ENCODE measurements at places on chromosomes 6 and 20.

DNA sequence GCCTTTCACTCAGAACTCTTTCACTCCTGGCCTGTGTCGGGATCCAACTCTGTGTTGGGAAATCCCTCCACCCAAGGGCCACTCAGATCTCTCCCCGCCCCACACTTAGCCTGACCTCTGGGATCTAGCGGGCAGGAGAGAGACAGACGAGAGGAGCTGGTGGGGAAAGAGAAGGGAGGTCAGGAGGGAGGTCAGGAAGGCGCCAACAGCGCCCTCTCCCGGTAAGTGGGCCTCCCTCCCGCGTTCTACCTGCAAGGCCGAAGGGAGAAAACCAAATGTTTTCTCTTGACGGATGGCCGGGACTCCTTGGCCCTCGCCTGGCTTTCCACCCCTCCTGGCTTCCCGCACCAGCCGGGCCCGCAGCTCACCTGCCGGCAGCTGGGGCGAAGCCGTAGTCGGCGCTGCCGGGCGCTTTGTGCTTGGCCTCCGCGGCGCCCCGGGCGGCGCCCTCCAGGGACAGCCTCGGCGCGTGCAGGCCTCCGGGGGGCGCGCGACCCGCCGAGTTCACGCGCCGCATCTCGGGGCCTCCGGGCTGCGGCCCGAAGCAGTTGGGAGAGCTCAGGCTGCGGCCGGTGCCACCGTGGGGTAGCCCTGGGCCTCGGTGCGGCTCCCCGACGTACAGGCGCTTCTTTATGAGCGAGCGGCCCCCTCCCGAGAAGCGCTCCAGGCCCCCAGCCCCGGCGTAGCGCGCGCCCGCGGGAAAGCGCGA lies 38.2 kb downstream of the C6orf132 start:
- no peak overlapping the region for H3K27ac ChIP-seq
- H3K4me3 ChIP-seq = no peak overlapping the region
- H3K36me3 ChIP-seq = no peaks in the 10 kb centered on the region
- H3K27me3 ChIP-seq = no peaks in the 10 kb centered on the region
- no peaks in the 10 kb centered on the region for H3K4me1 ChIP-seq

DNA sequence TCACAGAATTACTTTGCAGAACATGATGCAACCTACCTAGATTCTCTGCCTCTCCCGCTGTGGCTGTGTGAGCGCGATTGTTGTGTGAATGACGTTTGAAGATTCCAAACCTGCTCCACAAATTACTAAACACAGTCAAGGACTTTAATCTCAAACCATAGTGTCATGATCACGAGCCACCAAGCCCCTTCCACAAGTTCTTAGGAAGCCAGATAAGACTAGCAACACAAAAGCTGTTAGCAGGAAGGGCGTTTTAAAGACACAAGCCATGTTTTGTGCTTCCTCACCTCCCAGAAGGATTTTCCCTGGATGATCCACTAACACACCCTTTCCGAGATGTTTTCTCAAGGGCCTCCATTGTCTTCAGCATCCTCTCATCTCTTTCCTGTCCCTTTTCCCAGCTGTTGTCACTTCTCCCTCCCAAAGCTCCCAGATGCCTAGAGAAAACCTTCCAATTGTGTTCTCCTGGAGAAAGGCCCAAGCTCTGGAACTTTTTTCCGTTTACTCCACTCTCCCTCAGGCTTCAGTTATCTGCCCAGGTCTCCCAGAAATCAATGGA lies 12.8 kb downstream of the OPN5 start:
- no peaks in the 10 kb centered on the region for H3K36me3 ChIP-seq
- H3K4me1 ChIP-seq = no peaks in the 10 kb centered on the region
- H3K4me3 ChIP-seq = no peak overlapping the region
- DNase-seq = no peak
- no peak overlapping the region for H3K27ac ChIP-seq

GRCh38 chr20:6708010-6708409 lies 59.5 kb upstream of the BMP2 start:
- H3K36me3 ChIP-seq = no peaks in the 10 kb centered on the region
- H3K27me3 ChIP-seq = no peaks in the 10 kb centered on the region
- no peaks in the 10 kb centered on the region for H3K4me1 ChIP-seq
- DNase-seq = peak; percentile 86

GRCh38 chr6:119166024-119166784 lies 87.7 kb upstream of the FAM184A start:
- no peaks in the 10 kb centered on the region for H3K36me3 ChIP-seq
- H3K27me3 ChIP-seq = no peaks in the 10 kb centered on the region
- DNase-seq = no peak
- H3K4me1 ChIP-seq = no peaks in the 10 kb centered on the region
- no peak overlapping the region for H3K4me3 ChIP-seq

DNA sequence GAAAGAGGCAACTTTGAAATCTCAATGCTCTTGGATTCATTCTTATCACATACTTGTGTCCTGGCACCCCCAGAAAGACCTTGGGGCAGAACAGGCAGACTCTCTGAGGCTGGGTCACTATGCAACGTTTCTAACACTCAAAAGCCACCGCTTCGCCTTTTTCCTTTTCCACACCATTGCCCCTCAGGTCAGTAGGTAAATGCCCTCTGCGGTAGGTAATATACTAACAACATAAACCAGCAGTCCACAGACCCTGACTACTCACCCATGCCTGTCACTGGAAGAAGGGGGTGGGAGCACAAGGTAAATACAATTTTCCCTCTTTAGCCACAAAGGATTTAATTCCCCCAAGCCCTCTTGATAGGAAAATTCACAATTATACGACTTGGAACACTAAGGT lies 6.5 kb upstream of the SPTLC3 start:
- DNase-seq = peak; percentile 68
- no peak overlapping the region for H3K27ac ChIP-seq
- no peaks in the 10 kb centered on the region for H3K27me3 ChIP-seq
- no peak overlapping the region for H3K4me3 ChIP-seq

DNA sequence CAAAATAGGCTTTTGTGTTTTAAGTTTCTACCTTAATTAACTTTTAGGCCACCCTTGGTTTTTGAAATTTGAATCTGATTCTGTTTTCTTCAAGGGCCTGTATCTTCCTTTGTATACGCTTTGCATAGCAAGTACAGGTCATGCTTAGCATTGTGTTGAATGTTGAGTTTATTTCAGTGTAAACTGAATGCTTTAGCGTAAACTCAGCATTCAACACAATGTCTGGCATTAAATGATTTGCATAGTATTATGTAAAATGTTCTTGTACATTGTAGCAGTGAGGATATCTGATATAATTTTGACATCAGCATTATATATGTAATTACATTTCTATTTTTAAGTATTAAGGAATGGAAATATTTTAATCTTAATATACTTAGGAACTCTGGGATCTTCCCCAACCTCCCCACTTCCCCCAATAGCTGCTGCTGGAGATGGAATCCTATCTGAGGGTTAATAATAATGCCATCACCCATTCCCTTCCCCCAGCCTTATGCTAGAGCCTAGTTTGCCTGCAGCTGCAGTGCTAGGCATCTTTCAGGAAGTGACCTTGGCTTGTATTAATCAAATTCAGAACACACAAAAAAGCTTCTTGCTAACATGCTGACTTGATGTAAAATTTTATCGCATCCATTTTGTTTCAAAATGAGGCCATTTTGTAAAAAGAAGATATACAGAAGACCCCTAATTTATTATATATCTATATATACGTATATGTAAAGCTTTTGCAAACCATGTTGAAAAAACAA lies 73.1 kb downstream of the NCOA3 start:
- H3K27me3 ChIP-seq = no peaks in the 10 kb centered on the region
- H3K4me3 ChIP-seq = no peak overlapping the region
- H3K36me3 ChIP-seq = no peaks in the 10 kb centered on the region
- DNase-seq = no peak
- H3K4me1 ChIP-seq = peaks cover 33% of the 10 kb centered on the region

- H3K36me3 ChIP-seq = no peaks in the 10 kb centered on the region
- H3K4me1 ChIP-seq = no peaks in the 10 kb centered on the region
- H3K4me3 ChIP-seq = peak overlapping the region; percentile 40
- peak overlapping the region; percentile 85 for H3K27ac ChIP-seq
- H3K27me3 ChIP-seq = no peaks in the 10 kb centered on the region
Measured at GRCh38 chr6:35730745-35731413, 6.0 kb upstream of the ARMC12 start.

DNA sequence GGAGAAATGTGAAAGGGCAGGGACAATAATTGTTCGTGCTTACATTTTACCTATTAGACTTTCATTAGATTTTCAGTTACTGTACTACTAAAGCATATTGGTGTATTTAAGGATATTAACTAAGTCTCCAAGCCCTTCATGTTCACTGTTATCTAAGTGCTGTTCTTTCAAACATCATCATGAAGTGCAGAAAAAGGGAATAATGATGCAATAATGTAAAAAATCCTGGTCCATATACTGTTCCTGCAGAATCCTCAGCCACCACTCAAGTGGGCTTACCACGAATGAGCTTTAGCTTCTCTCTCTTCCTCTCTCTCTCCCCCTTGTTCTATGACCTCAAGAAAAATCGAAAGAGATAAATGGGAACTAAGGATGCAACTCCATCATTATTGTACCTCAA lies 600.7 kb downstream of the UTRN start:
- H3K4me3 ChIP-seq = no peak overlapping the region
- H3K27ac ChIP-seq = no peak overlapping the region
- H3K27me3 ChIP-seq = no peaks in the 10 kb centered on the region
- DNase-seq = no peak

GRCh38 chr20:5626603-5627002 lies 123.6 kb upstream of the SHLD1 start:
- no peaks in the 10 kb centered on the region for H3K36me3 ChIP-seq
- H3K4me3 ChIP-seq = no peak overlapping the region
- no peak overlapping the region for H3K27ac ChIP-seq

DNA sequence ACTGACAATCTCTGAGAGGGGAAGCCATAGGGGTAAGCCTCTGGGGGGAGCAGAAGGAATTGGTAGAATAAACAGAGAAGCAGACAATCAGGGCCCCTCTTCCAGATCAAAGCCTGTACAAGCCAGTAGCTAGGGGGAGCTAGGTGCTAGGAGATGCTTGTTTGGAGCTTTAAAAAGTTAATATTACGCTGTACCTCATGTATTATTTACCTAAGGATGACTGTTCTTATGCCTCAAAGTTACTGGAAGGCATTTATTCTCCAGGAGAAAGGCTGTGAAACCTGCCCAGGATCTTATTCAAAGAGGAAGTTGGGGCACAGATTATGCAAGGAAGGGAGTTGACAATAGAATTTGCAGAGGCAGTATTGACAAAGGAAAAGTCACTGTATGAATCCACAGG lies 111.8 kb upstream of the SLC35F1 start:
- H3K27ac ChIP-seq = no peak overlapping the region
- H3K36me3 ChIP-seq = no peaks in the 10 kb centered on the region
- no peaks in the 10 kb centered on the region for H3K27me3 ChIP-seq

GRCh38 chr20:3890398-3890751 lies 1.2 kb downstream of the PANK2 start:
- H3K4me3 ChIP-seq = peak overlapping the region; percentile 84
- no peak for DNase-seq
- peak overlapping the region; percentile 89 for H3K27ac ChIP-seq
- no peaks in the 10 kb centered on the region for H3K36me3 ChIP-seq
- H3K27me3 ChIP-seq = no peaks in the 10 kb centered on the region

DNA sequence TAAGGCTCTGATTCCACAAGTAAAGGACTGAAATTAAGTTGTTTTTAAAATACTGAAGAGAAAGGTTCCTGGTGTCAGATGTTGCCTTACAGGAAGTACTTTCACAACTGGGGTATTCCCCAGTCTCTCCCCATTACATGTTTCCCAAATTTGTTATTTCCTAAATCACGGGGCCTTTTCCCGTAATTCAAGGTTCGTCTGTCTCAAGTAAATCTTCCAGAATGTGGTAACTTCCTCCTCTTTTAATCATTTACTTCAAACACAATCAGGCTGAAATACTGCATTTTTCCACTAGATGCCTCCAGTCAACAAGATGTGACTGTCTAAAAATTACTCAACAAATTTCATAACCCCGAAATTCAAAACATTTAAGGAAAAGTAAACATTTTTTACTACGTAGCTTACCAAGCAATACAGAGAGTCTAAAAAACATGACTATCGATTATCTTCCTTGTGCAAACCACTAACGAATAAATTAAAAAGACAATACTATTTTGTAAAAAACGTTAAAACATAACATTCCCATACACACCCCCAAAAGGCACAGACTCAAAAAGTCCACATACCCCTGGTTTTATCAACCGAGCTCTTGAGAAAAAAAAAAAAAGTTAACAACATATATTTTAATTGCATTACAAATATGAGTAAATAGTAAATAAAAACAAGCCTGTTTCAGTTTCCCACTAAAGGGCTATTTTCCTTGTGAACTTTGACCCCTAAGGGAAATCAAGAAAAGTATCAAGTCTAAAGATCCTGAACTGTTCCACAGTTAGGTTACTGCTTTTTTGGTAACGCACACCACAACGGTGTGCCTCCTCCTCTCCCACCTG lies 1.7 kb downstream of the SOD2 start:
- peaks cover 3% of the 10 kb centered on the region for H3K4me1 ChIP-seq
- H3K4me3 ChIP-seq = peak overlapping the region; percentile 96

- no peaks in the 10 kb centered on the region for H3K4me1 ChIP-seq
- H3K36me3 ChIP-seq = no peaks in the 10 kb centered on the region
- H3K27ac ChIP-seq = no peak overlapping the region
Measured at GRCh38 chr6:130625825-130626527, 201.2 kb upstream of the SMLR1 start.

- no peak overlapping the region for H3K4me3 ChIP-seq
- H3K36me3 ChIP-seq = no peaks in the 10 kb centered on the region
- no peak overlapping the region for H3K27ac ChIP-seq
- H3K27me3 ChIP-seq = no peaks in the 10 kb centered on the region
- no peaks in the 10 kb centered on the region for H3K4me1 ChIP-seq
- no peak for DNase-seq
Measured at GRCh38 chr20:35387334-35387733, 24.4 kb downstream of the UQCC1 start.

DNA sequence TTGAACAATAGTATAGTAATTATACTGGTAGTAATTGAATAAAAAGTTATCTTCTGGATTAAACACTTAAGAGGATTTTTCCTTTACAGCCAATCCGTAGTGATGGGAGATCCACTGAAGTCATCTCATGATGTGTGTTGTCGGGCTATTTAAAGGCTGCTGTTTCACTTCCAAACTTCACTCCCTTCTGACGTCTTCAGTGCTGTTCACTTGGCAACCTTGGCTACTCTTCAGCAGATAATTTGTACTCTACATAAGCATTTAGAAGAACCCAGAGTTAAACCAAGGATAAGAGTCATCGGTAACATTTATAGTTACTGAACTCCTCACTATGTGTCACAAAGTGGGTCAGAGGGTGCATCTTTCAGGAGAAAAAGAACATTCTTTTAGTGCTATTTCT lies 179.1 kb upstream of the EYA4 start:
- DNase-seq = no peak
- H3K4me1 ChIP-seq = no peaks in the 10 kb centered on the region
- no peak overlapping the region for H3K4me3 ChIP-seq
- H3K36me3 ChIP-seq = no peaks in the 10 kb centered on the region

Measured in kidney (tissue), 22 donors.